Psoas muscle (tissue), 8 donors: ENCODE measurements at places on chromosomes 1 and 21. TPM values are rescaled to one million over a fixed set of nuclear protein-coding genes. Genes with fewer than 3 reads are reported as not detected.

Gene OR10J4
- total RNA-seq: not detected

Gene NBPF1
- total RNA-seq: 5.3 TPM

Gene NRDC
- 232 TPM for total RNA-seq

Gene TESK2
- 5.0 TPM for total RNA-seq

Gene SPATA45
- not detected for total RNA-seq

Gene SPRR2A
- not detected for total RNA-seq

Gene CNIH3
- total RNA-seq: 1.9 TPM
